ENCODE measurements at places on chromosomes 3 and 15.

GRCh38 chr3:166837535-166837934 lies 542.6 kb downstream of the ZBBX start:
- DNase-seq = no peak

- DNase-seq = no peak
Measured at GRCh38 chr3:123728014-123728413, 143.2 kb upstream of the HACD2 start.

GRCh38 chr15:80507638-80508316 lies 103.6 kb downstream of the ARNT2 start:
- no peak for DNase-seq

DNA sequence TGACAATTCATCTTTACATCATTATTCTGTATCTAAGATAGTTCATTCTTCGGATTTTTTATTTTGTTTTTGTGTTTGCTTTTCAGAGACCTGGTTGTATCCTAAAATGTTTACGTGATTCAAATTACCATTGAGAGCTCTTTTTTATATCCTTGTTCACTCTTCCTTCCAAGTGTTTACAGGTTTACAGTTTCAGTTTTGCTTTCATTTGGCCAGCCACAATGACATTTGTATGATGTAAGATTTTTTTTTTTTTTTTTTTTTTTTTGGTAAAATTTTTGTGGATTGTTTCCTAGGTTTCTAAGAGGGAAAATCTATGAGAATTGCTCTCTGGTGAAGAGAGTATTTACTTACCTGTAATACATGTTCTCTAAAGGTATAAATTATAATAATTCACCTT lies 55.0 kb downstream of the SETD5 start:
- DNase-seq = peak; percentile 63

- DNase-seq = no peak
Measured at GRCh38 chr3:29324180-29324651, 43.3 kb downstream of the RBMS3 start.

GRCh38 chr3:78647726-78648125 lies 1120.1 kb downstream of the ROBO1 start:
- no peak for DNase-seq

GRCh38 chr3:16033889-16034687 lies 140.4 kb upstream of the GALNT15 start:
- no peak for DNase-seq

DNA sequence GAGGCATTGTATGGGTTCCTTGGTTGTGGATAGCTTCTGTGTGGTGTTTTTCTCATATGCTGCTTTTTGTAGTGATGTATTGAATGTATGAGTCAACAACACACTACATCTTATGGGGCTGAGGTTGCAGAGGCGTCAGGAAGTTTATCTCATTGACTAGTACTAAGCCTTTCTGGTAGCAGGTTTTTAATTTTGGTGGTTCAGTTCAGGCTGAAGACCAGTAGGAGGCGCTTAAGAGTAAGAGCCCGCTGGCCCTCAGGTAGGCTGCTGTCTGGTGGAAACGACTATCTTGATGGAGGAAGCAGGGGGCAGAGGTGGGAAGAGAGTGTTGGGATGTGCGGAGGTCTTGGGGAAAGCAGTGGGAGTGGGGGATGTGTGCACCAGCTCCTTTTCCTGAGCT lies 62.4 kb downstream of the RTP4 start:
- no peak for DNase-seq

DNA sequence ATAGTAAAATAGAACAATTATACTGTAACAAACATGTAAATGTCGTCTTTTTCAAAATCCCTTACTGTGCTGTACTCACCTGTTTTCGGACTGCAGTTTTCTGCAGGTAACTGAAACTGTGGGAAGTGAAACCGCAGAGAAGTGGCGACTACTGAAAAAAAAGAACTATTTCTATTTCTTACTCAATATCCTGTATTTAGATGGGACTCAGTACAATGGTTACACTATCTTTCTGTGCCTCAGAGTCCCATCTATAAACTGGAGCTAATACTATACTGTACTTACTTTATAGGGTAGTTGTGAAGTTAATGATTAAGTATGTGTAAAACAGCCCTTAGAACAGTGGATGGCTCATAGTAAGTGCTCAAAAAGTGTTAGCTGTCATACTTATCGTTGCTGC lies 14.3 kb upstream of the P2RY12 start:
- DNase-seq = no peak

GRCh38 chr3:171967137-171967783 lies 72.1 kb upstream of the FNDC3B start:
- no peak for DNase-seq

GRCh38 chr3:160003520-160004128 lies 15.0 kb downstream of the IL12A start:
- DNase-seq = peak; percentile 23

DNA sequence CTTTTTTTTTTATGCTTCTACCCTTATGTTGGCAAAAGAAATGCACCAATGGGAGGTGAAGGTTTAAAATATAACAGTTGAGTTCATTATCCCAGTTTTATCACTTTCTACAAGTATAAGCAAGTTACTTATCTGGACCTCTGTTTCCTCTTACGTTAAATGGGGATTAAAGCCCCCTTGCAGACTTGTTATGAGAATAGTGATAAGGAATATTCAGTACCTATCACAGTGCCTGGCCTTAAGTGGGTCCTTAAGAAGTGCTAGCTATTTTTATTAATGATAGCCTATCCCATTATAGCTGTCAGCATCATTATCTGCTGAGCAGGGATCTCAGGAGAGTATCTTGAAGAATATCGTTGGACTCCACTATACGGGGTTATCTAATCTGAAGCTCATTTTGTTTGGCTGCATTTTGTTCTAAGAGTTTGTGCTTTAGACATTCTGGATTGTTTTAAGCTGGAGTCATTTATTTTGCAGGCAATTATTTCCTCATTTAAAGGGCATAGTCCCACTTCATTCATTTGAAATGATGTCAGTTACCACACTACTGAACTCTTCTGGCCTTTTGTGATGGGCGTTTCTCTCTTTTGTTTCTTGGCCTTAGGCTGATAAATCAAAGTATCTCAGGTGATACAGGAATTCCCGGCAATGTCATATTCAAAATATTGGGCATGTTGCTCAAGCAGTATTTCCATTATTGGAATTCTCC lies 28.8 kb downstream of the RAB8B start:
- DNase-seq = no peak

DNA sequence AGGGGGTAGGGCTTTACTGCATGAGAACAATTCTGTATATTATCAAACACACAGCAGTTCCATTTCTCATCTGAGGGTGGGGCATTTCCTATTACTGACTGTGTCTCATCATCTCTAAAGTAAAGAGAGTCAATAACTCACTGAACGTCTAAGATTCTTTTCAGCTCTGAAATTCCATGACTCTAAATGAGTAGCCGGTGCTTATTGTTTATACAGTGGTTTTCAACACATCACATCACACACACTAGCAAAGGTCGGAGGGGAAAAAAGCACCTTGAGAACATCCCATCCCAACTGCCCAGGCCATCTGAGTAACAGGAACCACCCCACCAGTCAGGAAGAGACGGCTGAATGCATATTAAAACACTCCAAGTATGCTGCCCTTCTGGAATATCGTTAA lies 196.0 kb downstream of the SUCLG2 start:
- no peak for DNase-seq

GRCh38 chr3:38560284-38560683 lies 64.1 kb downstream of the EXOG start:
- DNase-seq = no peak

GRCh38 chr3:45110509-45110833 lies 35.7 kb downstream of the CDCP1 start:
- DNase-seq = no peak

DNA sequence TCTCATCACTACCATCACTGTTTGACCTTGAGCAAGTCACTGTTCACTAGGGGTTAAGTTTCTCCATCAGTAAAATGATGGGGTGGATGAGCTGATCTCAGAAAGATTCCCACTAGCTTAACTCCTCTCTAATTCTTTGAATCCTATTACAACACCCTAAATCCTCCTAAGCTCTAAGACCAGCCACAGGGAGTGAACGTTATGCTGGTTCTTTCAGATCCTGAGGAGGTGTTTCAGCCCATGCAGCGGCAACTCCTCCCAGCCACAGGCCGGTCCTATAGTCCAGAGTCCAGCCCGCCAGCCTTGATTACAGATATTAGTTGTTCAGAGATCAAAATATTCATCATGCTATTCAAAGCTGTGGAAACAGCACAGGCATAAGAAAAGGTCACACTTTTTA lies 15.1 kb downstream of the MB21D2 start:
- no peak for DNase-seq

- no peak for DNase-seq
Measured at GRCh38 chr3:143831994-143832393, 16.3 kb downstream of the SLC9A9 start.

DNA sequence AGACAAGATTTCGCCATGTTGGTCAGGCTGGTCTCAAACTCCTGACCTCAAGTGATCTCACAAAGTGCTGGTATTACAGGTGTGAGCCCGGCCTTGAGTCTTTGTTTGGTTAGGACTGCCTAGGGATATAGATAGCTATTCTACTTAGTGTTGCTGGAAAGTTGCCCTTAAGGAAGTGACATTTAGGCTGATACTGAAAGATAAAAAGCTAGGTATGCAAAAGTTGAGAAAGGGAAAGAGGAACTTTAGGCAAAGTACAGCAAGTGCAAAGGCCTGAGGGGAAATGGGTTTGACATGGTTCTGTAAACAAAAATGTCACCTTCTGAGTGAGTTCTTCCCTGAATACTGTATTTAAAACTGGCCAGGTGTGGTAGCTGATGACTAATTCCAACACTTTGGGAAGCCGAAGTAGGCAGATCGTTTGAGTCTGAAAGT lies 111.5 kb downstream of the ZNF609 start:
- no peak for DNase-seq

DNA sequence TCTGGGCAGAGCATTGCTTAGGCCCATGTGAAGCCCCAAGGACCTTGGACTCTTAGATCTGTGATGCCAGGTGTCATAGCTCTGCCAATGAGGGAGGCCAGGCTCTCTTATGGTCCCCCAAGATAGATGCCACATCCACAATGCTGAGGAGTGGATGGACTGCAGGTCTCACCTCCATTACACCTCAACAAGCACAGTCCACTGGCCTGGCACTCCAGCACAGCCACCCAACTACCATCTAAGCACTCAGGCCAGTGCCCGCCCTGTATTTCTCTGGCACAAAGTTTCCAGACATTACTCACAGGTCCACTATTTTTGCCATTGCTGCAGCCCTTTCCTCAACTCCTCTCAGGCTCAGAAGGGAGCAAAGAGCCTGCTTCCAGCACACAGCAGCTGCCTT lies 613.5 kb upstream of the EPHA6 start:
- DNase-seq = no peak

- DNase-seq = no peak
Measured at GRCh38 chr3:143612541-143612940, 235.7 kb downstream of the SLC9A9 start.

DNA sequence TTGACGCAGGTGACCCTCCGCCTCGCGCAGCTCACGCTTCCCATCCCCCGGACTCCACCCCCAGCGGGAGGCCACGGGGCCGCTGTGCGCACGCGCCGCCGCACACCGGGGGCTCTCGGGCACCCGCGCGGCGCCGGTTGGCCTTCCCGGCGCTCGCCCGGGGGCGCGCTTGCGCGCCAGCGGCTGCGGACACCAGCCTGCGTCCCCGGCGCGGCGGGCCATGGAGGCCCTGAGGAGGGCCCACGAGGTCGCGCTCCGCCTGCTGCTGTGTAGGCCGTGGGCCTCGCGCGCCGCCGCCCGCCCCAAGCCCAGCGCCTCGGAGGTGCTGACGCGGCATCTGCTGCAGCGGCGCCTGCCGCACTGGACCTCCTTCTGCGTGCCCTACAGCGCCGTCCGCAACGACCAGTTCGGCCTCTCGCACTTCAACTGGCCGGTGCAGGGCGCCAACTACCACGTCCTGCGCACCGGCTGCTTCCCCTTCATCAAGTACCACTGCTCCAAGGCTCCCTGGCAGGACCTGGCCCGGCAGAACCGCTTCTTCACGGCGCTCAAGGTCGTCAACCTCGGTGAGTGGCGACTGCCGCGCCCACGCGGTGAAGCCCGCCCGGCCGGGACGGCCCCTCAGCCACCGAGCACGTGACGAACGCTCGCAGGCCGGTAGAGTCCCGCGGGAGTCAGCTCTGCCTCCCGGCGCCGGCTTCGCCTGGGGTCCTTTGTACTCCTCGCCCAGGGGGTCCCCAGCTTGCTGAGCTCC lies at the start of gene C15orf61:
Gene C15orf61 (plus strand): TSS at position 103 of the 754 bp plus-strand sequence. CDS start 118 bp downstream, at position 221.
- peak; percentile 70 for DNase-seq

DNA sequence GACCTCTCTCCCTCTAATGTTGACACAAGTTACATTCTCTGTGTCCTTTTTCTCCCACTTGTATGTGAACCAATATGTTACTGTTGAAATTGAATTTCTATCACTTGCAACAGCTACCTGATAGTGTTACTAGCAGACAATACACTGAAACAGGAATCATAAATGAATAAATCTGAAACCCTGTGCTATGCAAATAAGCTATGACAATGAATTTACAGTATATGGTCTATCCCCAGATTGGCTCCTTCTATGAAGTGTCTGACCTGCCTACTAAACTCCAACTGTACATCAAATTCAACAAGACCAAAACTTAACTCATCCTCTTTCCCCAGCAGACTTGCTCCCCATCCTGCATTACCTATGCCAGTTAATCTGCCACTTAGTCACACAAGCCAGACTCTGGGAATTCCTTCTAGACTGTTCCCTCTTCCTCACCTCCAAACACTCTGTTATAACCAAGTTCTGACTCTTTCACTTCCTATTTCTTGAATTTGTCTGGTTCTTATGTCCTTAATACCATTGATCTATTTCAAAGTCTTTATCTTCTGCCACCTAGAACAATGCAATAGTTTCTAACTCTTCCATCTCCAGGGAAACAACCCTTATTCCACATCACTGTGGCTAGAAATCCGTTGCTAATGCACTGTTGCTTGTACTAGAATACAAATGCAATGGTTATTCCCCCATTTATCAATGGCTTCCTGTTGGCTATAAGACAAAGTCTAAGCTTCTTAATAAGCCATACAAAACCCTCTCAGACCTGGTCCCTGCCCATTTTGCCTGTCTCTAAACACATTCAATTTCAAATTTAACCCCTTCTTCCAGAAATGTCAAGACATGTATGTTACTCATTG lies 13.4 kb upstream of the ZNF639 start:
- DNase-seq = no peak

DNA sequence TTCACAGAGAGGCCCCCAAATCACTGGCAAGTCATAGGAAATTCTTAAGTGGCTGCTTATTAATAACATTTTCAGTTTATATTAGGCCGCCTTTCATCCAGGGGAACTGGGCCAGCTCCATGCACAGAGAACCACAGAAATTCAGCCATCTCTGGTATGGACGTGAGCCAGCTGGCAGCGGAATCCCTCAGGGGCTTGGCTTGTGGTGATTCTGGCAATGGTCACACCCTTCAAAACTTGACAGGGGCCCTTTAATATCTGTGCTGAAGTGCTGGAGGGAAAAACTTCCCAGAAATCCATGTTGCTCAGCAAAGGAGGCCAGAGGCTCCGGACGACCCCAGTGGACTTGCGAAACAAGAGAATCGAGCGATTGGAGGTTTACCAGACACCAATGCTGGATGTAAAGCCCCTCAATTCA lies 11.3 kb downstream of the PRICKLE2 start:
- DNase-seq = no peak

GRCh38 chr3:185813691-185814215 lies 11.1 kb downstream of the IGF2BP2 start:
- DNase-seq = no peak

All from CD4-positive, alpha-beta T cell (primary cell).